ENCODE measurements at places on chromosomes 12 and 14.

- no peak for DNase-seq
- H3K4me3 ChIP-seq = no peak overlapping the region
- no peaks in the 10 kb centered on the region for H3K27me3 ChIP-seq
- H3K27ac ChIP-seq = no peak overlapping the region
- H3K4me1 ChIP-seq = no peaks in the 10 kb centered on the region
- no peaks in the 10 kb centered on the region for H3K36me3 ChIP-seq
Measured at GRCh38 chr12:94550964-94551363, 91.3 kb upstream of the CEP83 start.

GRCh38 chr12:53427905-53428594 is 4.4 kb downstream of the AMHR2 start:
- no peaks in the 10 kb centered on the region for H3K36me3 ChIP-seq
- H3K4me1 ChIP-seq = peaks cover 6% of the 10 kb centered on the region
- H3K4me3 ChIP-seq = no peak overlapping the region

- no peak overlapping the region for H3K4me3 ChIP-seq
- H3K27me3 ChIP-seq = no peaks in the 10 kb centered on the region
- no peak for DNase-seq
- H3K36me3 ChIP-seq = no peaks in the 10 kb centered on the region
Measured at GRCh38 chr12:25253371-25254068, 2.8 kb upstream of the KRAS start.

DNA sequence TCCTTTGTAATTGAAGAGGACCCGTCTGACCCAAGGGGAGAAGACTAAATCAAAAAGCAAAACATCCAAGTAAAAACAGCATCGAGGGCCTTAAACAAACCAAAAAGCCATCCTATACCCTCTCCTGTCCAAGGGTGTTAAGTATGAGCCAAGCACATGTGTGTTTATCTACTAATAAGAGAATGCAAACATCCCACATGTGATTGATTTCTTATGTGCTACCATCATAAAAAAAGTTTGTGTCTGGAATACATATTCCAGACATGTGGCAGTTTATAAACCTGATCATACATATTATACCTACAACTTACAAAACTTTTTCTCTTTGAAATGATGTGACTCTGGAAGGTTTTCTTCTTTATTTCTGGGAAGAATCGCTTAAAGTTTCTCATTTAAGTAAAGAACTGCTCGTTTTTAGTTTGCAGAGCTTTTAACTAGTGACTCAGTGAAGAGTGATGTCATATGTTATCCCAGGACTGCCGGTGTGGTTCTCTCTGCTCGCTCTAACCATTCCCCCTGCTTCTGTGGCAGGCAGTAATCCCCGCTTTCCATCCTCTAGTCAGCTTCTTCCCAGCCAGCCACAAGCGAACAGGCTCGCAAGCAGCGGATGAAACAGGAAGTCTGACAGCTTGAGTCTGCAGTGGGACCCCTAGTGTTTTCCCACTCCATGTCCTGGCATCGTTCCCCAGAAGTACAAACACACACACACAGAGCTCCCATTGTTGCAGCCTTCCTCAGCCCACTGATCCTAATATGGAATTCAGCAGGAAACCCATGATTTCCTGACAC is 431 bp upstream of the RHOJ start:
- no peaks in the 10 kb centered on the region for H3K36me3 ChIP-seq
- H3K4me3 ChIP-seq = no peak overlapping the region
- no peaks in the 10 kb centered on the region for H3K4me1 ChIP-seq
- DNase-seq = peak; percentile 92
- peak overlapping the region; percentile 4 for H3K27ac ChIP-seq

DNA sequence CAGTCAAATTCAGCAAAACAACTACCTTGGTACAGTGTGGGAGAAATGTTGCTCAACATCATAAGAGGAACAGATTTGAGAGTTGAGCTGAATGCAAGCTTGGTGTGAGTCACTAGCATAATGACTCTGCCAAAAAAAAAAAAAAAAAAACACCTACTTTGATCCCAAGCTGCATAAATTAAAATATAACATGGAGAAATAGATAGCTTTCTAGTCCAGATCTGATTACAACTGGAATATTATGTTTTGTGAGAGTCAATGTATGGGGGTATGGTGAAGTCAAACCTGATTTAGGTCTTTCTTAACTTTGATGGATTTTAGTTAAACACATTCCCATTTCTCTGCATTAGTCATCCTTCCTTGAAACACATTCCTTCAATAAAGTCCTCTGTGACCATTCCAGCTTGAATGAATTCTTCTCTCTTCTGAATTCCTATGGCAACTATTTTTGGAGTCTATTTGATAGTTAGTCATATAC is 188.1 kb downstream of the SLC5A8 start:
- no peaks in the 10 kb centered on the region for H3K36me3 ChIP-seq
- peak; percentile 56 for DNase-seq
- no peak overlapping the region for H3K4me3 ChIP-seq

GRCh38 chr14:91040545-91040944 is 19.9 kb downstream of the RPS6KA5 start:
- no peak for DNase-seq
- no peak overlapping the region for H3K27ac ChIP-seq
- H3K27me3 ChIP-seq = no peaks in the 10 kb centered on the region
- H3K4me1 ChIP-seq = no peaks in the 10 kb centered on the region
- H3K36me3 ChIP-seq = no peaks in the 10 kb centered on the region

DNA sequence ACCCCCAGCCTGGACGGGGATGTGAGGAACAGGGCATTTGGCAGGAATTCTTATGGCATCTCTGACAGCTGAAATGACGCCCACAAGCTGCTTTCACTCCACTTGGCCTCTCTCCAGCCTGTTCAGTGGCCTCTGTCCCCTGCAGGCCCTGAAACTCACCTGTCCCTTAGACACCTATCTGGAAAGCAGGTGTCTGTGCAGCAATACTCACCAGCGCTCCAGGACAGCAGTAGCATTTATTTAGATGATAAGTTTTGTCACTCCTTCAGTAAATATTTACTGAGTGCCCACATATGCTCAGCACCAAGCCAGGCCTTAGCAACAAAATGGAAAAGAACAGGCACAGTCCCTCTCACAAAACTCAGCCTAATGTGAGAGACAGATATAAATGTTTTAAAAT is 311.1 kb upstream of the FKBP4 start:
- no peaks in the 10 kb centered on the region for H3K27me3 ChIP-seq
- H3K4me3 ChIP-seq = no peak overlapping the region
- H3K27ac ChIP-seq = no peak overlapping the region
- no peak for DNase-seq
- H3K4me1 ChIP-seq = no peaks in the 10 kb centered on the region

- H3K27ac ChIP-seq = no peak overlapping the region
- H3K27me3 ChIP-seq = no peaks in the 10 kb centered on the region
- no peaks in the 10 kb centered on the region for H3K36me3 ChIP-seq
- DNase-seq = no peak
Measured at GRCh38 chr12:64560396-64561301, 49.6 kb upstream of the RASSF3 start.
